ENCODE measurements at places on chromosomes 16 and 17. TPM values are rescaled to one million over a fixed set of nuclear protein-coding genes. Genes with fewer than 3 reads are reported as not detected.

The GAA gene
- total RNA-seq, result 49.0 TPM

The P2RX5 gene
- not detected for total RNA-seq

The SHBG gene
- not detected for total RNA-seq

The PEX12 gene
- total RNA-seq, result 7.4 TPM

The FAM171A2 gene
- 0.50 TPM for total RNA-seq

The IGSF6 gene
- total RNA-seq, result not detected

The CSH2 gene
- total RNA-seq, result not detected

The ITGA2B gene
- total RNA-seq, result 0.45 TPM

The TUBD1 gene
- total RNA-seq, result 17.1 TPM

The DNASE1L2 gene
- total RNA-seq, result 1.1 TPM

The C16orf92 gene
- not detected for total RNA-seq

The GP1BA gene
- total RNA-seq, result not detected

All from gastroesophageal sphincter (tissue), 4 donors.